ENCODE measurements at places on chromosomes 7 and 10.

DNA sequence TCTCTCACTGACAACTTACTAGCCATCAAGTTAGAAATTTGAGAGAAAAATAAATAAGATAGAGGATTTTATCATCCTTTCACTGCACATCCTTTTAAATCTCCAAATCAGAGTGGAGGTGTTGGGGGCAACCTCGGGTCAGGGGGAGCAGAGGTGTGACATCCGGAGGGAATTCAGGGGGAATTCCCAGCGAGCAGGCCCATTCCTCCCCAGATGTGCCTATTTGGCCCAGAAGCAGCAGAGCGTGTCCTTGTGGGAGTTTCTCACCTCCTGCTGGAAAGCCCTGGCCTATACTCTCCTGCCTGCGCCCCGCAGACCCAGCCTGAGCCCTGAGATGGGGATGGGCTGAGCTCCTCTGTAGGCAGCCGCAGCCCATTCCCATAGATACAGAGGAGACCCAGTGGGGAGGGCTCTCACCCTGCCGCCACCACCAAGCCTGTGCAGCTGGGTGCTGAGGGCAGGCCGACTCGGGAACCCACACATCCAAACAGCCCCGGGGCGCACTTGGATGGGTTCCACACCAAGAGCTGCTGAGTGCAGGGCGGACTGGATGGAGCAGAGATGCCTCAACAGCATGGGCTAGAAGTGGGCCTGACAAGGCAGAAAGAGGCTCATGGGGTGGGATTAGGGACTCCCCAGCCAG, 124.5 kb downstream of the CXCL12 start:
- DNase-seq, result no peak

- DNase-seq, result no peak
These were observed 59.5 kb upstream of the CAV2 start for GRCh38 chr7:116439841-116440549.

DNA sequence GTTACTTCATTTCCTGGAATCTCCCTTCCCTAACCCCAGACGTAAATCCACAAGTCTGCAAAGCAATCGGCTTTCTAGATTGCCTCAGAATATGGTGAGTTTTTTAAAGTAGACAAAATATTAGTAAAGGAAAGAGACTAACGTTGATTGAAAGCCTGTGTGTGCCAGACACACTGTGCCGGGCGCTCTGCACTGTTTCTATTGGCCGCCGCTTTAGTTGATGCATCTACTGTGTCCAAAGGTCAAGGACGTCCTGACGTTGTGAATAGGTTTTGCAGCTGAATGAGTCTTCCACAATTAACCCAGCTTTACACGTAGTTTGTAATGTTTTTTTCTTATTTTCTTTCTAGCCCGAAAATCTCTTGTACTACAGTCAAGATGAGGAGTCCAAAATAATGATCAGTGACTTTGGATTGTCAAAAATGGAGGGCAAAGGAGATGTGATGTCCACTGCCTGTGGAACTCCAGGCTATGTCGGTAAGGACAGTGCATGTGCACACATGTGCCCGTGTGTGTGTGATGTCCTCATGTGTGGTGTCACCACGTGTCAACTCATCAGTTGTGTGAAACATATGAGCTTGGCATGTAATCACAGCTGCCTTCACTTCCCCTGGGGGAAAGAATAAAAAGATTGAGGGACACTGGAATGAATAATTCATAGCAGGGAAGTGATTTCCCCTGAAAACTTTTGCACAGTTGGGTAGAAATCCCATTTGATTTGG, 232.0 kb downstream of the CCDC3 start:
- DNase-seq, result no peak

DNA sequence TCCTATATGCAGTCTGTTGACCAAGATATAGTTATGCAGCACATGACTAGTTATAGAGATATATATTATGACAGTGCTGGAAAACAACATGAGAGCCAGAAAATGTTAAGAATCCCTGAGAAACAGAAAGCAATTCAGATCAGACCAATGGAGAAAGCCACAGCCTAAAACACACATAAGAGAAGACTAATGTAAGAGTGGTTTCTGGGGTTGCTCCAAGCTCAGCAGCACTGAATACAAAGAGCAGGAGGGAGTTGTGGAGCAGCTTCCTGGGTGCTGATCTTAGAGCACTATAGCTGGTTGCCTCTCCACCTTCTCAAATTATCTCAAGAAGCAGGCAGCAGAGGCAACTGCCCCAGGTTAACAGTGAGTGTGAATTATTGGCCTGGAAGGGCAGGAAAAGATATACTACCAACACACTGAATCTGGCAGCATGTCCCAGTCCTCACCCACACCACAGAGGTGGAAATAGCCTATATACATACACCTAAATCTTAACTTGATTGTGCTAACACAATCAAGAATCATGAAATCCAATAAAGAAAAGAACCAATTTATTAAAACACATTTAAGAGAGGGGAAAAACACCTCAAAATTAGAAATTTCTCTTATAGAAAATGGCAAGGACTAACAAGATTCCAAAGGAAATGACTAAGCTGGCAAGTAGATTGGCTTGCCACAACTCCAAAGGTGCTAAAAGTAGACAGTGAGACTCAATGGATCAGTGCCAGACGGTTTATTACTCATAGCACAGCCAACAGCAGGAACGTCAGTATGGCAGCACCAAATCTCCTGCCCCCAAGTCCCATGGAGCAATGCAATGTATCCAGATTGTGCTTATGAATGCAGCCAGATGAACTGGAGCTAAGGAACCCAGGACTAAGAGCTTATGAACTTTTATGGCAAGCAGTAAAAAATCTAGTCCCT, 5.1 kb downstream of the PTTG1IP2 start:
- DNase-seq, result no peak

All from WTC11 (cell line).